ENCODE measurements at places on chromosomes 4 and X. TPM values are rescaled to one million over a fixed set of nuclear protein-coding genes. Genes with fewer than 3 reads are reported as not detected.

Gene FAM241A
- 0.83 TPM for total RNA-seq

Gene IL2RG
- not detected for total RNA-seq

Gene STK26
- total RNA-seq: 3.3 TPM

Gene SYNPO2
- 2.0 TPM for total RNA-seq

Gene ENPP6
- 0.33 TPM for total RNA-seq

Gene NKX6-1
- total RNA-seq: 18.6 TPM

Gene TLR7
- total RNA-seq: not detected

Gene TCEAL6
- total RNA-seq: not detected

Gene ELF4
- 9.7 TPM for total RNA-seq

Gene RIPPLY1
- not detected for total RNA-seq

Gene CRMP1
- not detected for total RNA-seq

Gene HSD17B13
- 0.15 TPM for total RNA-seq

Gene GPR173
- 6.3 TPM for total RNA-seq

Gene TRAM1L1
- 4.2 TPM for total RNA-seq

All from smooth muscle cell of trachea (primary cell).